Esophagus squamous epithelium (tissue), 5 donors: ENCODE measurements at places on chromosomes 6 and 20.

DNA sequence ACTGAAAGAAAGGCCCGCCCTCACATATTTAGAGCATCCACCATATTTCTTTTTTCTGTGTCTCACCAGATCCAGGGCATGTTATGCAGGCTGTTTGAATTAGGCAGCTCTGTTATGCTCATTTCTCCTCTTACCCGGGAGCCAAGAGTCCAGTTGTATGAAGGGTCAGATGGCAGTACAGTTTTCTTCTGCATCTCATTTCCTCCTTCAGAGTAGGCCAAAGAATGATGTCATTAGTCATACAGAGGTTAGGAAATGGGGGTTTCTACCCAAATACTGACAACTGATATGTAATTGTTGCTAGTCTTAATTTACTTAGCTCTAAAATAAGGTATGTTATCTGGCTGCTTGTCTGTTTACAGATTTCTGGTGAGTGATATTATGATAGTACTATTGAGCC, 130.8 kb downstream of the SOBP start:
- no peaks in the 10 kb centered on the region for H3K27me3 ChIP-seq
- no peak overlapping the region for H3K4me3 ChIP-seq
- H3K4me1 ChIP-seq = no peaks in the 10 kb centered on the region

DNA sequence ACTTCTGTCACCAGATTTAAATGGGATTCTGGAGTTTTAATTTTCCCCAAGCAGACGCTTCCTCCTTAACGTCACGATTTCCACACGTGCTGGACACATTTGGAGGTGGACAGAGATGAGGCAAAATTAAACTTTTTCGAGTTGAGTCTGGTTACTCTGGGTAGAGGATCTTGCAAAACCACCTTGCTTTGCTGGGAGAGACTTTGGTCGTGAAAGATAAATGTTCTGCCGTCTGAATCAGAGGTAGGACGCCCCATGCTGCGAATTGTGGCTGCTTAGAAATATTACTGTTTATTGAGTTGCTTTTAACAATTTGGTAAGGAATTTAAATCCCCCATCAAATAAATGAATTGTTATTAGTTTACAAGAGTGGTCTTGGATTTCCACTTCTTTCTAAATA, 46.8 kb downstream of the CTCFL start:
- no peak overlapping the region for H3K27ac ChIP-seq
- no peak for DNase-seq
- no peaks in the 10 kb centered on the region for H3K27me3 ChIP-seq
- H3K4me1 ChIP-seq = peaks cover 25% of the 10 kb centered on the region
- H3K4me3 ChIP-seq = no peak overlapping the region

DNA sequence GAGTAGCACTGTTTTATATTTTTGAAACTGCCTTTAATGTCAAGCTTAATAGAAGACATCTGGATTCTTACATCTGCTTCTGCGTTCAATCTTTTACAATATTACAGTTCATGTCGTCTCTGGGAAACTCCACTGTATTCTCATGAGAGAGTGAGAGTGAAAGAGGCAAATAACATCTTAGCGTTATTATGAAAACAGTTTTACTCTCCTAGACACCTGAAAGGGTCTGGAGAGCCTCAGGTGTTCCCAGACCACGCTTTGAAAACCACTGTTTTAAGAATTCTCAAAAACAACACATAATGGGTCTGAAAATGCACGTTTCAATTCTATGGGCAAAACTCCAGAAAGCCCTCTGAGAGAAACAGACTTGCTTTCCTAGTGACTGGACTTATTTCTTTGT, 63.3 kb downstream of the ARHGAP18 start:
- H3K4me3 ChIP-seq = no peak overlapping the region
- H3K27ac ChIP-seq = no peak overlapping the region
- H3K36me3 ChIP-seq = no peaks in the 10 kb centered on the region
- H3K27me3 ChIP-seq = no peaks in the 10 kb centered on the region
- DNase-seq = no peak

GRCh38 chr6:23566418-23566817, 559.6 kb upstream of the NRSN1 start:
- no peak overlapping the region for H3K27ac ChIP-seq

DNA sequence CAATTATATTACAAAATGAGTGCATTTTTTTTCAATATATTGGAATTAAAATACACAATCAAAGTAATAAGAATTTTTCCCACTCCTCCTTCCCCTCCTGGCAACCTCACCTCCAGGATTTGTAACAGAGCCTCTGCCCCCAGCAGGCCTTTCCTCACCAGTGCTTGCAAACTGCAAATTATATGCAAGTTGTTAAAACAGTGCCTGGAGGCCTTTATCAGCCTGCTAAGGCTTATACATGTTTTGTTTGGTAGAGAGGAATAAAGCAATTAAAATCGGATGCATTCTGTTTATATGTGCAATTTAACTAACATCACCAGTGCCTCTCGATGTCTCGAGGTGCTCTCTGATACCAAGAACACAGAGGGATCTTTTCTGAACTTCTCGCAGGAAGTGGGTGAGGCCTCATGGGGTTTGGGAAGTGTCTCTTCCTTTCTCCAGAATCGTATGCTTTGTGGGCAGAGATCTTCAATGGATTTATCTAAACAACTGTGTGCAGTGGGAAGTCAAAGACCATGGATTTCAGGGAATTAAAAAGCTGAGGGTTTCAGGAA, 186.8 kb downstream of the CDH26 start:
- H3K27ac ChIP-seq = no peak overlapping the region
- no peaks in the 10 kb centered on the region for H3K36me3 ChIP-seq
- DNase-seq = no peak
- no peaks in the 10 kb centered on the region for H3K4me1 ChIP-seq
- no peak overlapping the region for H3K4me3 ChIP-seq

DNA sequence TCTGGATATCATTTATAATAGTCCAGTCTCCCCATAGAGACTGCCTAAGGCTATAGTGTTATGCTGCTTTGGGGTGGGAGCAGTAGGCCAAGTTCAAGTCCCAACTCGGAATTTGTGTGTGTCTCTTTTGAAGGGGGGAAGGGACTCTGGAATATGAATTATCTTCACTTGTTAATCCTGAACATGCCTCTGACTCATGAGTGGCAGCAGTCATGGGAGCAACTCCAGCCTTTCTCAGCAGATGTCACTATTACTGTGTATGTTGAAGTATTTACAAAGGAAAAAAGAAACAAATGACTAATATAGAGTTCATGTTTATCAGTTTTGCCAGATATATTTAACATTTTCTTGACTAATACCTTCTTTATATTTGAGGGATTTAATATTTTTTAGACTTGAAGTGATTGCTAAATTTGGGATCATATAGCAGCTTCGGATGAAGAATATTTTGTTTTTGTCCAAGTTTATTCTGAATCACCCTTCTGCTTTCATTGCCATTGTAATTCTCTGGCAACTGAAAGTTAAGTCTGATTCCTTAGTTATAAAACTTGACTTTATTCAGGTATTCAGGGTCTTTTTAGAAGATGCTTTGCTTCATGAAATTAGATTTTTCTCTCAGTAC, 23.4 kb downstream of the FAM217A start:
- peaks cover 11% of the 10 kb centered on the region for H3K36me3 ChIP-seq
- H3K27ac ChIP-seq = no peak overlapping the region
- DNase-seq = no peak

DNA sequence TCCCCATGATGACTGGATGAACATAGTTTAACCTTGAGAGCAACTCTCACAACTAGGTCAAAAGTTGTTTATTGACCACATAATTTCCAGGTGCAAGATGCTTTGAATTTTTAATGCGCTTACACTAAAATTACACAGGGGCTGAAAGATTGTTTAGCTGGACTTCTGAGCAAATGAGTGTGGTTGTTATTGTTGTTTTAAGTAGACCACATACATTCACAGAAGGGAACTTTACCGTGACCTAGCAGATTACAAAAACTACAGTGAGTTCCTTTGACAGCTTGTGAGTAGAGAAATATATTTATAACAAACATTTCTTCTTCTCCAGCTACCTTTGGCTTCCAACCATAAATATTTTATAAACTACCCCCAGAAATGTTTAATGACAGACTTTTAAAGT, 178.9 kb downstream of the UST start:
- no peaks in the 10 kb centered on the region for H3K27me3 ChIP-seq
- H3K4me1 ChIP-seq = no peaks in the 10 kb centered on the region
- H3K4me3 ChIP-seq = no peak overlapping the region
- no peak for DNase-seq
- H3K27ac ChIP-seq = no peak overlapping the region
- no peaks in the 10 kb centered on the region for H3K36me3 ChIP-seq

- H3K36me3 ChIP-seq = no peaks in the 10 kb centered on the region
- H3K4me3 ChIP-seq = no peak overlapping the region
- H3K27me3 ChIP-seq = no peaks in the 10 kb centered on the region
- DNase-seq = no peak
These were observed 241.0 kb downstream of the QKI start for GRCh38 chr6:163655217-163656121.

DNA sequence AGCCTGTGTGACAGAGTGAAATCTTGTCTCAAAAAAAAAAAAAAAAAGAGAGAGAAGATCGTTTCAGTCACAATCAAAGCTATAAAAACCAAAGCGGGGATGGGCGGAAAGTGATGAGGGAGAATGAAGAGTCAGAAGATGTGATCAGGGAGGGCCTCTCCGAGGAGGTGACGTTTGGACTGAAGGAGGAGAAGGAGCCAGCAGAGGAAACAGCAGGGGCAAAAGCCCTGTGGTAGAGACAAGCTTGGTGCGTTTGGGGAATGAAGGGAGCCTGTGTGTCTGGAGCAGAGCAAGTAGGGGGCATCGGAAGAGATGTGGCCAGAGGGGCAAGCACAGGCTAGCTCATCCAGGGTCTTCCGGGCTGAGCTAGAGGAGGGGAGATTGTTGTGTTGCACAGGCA, 14.5 kb upstream of the LBP start:
- no peaks in the 10 kb centered on the region for H3K4me1 ChIP-seq
- no peak overlapping the region for H3K4me3 ChIP-seq
- no peaks in the 10 kb centered on the region for H3K27me3 ChIP-seq
- H3K36me3 ChIP-seq = no peaks in the 10 kb centered on the region
- no peak overlapping the region for H3K27ac ChIP-seq
- no peak for DNase-seq

DNA sequence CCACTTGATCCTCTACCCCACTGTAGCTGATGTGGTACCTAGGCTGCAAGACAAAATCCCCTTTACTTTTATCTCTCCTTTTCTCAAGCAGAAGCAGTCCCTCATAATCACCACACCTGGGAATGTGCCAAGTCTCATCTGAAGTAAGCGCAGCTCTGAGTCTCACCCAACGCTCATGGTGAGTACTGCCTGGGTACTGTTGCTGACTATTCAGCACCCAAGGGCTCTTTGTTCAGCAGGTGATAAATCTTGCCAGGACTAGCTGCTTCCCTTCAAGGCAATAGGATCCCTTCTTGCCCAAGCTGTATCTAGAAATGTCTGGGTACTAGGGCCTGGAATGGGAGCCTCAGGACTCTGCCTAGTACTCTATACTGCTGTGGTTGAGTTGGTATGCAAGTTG, 70.9 kb downstream of the GCLC start:
- no peaks in the 10 kb centered on the region for H3K36me3 ChIP-seq
- no peak overlapping the region for H3K27ac ChIP-seq
- no peak for DNase-seq
- no peak overlapping the region for H3K4me3 ChIP-seq
- no peaks in the 10 kb centered on the region for H3K27me3 ChIP-seq
